ENCODE measurements at places on chromosomes 13 and 19.

DNA sequence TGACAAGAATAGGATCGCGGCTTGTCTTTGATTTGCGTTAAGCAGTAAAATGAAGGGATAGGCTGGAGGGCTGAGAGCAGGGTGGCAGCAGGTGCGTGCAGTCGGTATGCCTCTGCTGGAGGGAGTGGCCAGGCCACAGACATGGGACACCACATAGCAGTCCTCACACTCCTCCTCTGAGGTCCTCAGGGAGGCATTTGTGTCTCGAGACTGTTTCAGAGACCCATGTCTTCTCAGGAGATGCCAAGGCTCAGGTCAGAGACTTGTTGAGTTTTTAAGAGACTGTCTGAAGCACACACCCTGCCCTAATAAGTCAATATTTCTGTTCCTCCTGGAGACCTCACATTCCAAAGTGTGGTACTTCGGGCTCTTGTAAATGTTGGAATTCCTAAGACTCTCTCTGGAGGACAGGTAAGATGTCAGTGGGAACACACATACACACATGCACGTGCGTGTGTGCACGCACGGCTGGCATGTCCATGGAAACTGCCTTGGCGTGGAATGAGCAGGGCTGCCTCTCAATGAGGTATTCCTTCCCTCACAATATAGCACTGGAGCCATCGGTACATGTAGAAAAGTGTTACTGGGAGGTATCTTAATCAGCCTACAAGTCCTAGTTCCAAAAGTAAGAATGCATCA is 46.4 kb downstream of the COL4A2 start:
- no peak for DNase-seq

DNA sequence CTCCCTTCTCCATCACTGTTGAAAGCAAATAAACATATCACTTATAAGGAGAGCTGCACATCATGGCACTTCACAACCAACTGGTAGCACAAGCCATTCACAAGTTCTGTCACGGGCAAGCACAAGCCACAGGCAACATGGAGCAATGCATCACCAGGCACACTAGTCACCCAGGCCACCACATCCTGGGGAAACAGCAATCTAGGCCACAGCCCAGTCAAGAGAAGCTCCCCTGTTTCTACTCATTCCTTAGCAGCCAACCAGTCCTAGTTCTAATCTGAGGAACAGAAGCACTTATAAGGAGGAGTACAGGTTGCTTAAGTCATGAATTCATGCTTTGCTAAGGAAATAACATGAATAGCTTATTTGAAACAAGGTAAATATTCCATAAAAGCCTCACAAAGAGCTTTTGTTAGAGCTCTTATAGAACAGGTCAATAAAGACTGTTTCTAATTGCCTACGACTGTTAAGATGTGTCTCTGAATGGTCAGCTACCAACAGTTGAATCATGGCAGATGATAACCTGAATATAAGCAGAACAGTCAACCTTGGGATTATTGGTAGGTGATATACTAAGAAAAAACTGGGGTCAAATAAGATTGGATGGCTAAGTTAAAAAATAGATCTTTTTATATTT is 169.0 kb downstream of the TBC1D4 start:
- DNase-seq: peak; percentile 55

DNA sequence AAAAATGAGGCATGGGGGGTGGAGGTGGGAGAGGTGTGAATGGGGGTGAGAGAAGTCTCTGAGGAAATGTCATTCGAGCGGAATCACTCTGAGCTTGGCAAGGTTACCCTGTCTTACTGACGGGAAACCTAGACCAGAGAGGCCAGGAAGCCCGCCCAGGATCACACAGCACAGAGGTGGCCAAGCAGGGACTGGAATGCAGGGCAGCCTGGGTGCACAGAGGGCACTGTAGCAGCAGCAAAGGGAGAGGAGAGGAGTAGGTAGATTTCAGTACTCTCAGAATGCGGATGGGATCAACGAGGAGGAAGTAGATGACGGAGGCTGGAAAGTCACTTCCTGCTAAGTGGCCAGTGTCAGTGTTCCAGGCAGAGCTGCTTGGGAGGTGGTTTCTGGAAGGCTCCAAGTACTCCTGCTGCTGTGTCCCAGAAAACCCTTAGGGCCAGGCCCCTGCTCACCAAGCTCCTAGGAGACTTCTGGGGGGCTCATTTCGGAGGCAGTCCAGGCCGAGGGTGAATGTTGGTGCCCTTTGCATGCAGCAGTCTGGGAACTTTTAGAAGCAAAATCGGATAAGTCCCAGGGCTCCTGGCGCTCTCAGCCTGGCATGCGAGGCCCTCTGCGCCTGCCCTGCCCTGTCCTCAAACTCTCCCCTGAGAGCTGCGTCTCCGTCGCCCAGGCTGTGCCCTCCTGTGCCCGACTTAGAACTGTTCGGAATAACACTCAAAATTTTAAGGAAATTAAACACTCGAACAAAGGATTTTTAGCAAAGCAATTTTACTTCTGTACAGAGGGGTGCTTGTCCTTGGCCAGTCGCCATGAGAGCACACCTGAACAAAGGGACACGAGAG is 33.5 kb downstream of the DNM2 start:
- no peak for DNase-seq

DNA sequence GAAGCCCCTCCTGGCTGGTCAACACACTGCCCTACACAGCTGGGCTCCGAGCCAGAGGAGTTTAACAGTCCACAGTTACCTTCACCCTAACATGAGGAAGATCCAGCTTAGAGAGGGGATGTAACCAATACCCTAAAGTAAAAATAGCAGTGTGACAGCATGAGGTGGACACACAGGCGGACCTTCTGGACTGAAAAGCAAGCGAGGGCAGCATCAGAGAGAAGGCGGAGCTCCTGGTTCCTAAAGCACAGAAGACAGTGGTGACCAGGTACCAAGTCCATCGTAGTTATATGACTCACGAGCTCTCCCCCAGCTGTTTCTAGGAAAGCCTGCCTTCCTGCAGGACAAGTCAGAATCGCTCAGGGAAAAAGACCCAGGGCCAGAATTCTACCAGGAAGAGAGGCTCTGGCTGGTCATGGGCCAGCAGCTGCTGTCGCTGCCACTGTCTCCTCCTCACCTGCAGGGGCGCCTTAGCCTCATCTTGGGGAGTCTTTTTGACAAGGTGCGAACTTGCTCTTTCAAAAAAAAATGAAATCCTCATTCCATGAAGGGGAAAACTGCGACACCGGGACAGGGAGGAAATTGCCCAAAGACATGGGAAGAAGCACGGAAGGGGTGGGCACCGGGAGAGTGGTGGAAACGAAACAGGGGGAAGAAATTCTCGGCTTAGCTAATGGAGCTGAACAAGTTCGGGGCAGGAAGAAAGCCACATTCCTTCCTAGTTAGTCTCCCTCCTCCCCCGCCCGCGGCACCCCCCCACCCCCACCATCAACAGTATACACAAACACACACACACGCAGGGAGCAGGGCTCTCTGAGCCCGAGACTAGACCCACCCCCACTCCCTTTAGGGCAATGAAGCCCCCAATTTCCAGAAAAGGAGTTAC is 1.7 kb downstream of the ELL start:
- peak; percentile 66 for DNase-seq

DNA sequence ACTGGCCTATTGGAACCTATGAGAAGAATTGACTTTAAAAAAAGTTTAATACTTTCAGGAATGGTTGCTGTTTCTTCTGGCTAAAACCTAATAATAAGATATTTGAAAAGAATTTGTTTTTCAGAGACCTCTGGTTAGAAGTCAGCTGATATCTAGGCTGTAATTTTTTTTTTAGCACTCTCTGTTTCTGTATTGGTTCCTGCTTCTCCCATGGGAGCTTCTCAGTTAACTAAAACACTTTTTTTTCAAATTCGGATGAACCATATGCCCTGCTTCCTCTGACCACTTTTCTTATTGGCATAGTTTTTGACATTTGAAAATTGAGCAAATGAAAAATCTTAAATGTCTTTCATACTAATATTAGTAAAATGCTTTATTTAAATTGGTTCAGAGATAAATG is 163.5 kb upstream of the SLC10A2 start:
- DNase-seq: no peak
